ENCODE measurements at places on chromosomes 12 and 14. TPM values are rescaled to one million over a fixed set of nuclear protein-coding genes. Genes with fewer than 3 reads are reported as not detected.

DNA sequence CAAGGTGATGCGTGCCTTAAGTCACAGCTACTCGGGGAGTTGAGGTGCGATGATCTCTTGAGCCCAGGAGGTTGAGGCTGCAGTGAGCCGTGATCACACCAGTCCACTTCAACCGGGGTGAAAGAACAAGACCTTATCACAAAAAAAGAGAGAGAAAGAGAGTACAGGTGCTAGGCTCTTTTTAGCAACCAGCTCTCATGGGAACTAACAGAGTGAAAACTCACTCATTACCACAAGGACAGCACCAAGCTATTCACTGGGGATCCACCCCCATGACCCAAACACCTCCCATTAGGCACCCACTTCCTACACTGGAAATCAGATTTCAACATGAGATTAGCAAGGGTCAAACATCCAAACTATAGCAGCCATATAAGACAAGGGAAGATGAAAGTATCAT, 164.2 kb downstream of the NDUFA12 start:
- H3K4me1 ChIP-seq = no peaks in the 10 kb centered on the region
- no peak overlapping the region for H3K4me3 ChIP-seq
- H3K27ac ChIP-seq = no peak overlapping the region
- peaks cover 2% of the 10 kb centered on the region for H3K27me3 ChIP-seq
- DNase-seq = no peak

DNA sequence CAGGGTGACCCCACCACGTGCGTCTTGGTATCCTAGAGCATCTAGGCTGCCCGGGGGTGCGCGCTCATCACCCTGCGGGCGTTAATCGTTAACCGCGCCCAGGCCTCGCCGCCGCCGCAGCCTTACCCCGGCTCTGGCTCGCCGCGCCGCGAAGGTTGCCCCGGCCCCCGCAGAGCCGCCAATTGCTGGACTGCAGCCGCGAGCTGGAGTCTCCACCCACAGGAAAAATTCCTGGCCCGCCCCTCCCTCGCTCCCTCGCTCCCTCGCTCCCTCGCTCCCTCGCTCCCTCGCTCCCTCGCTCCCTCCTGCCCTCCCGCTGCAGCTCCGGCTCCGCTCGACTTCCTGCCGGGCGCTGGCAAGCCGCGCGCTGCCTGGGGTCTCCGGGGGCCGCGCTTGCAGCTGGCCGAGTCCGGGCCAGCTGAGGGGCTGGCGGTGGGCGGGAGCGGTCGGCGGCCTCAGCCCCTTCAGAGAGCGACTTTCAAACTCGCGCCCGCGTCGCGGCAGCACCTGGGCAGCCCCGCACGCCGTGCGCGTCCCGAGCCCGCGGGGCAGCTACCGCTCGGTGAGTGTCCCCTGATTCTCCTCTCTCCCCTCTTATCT, at the start of gene PLEKHG3:
PLEKHG3 (plus strand) TSS at position 282 of the 600 bp plus-strand sequence. CDS start 23,208 bp downstream, outside the sequence.
- H3K27me3 ChIP-seq = no peaks in the 10 kb centered on the region
- peak; percentile 53 for DNase-seq
- H3K4me3 ChIP-seq = peak within 1 kb of the TSS; percentile 77
- H3K36me3 ChIP-seq = no peaks in the 10 kb centered on the region

DNA sequence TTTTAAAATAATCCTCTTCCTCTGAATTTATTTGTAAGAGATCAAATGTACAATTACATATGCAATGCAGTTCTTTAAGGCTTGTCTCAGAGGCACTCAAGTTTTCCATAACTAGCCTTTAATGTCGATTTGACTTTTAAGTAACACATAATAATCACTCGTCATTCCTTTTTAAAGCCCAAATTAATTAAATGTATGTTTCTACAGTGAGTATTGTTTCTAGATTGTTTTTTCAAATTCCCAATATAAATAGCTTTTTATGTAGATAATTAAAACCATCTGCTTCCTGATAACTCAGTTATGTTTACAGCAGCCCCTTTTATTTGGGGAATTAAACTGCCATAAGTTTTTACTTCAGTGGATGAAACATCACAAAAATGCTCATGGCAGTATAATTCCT, 185.1 kb downstream of the ETNK1 start:
- no peak overlapping the region for H3K27ac ChIP-seq
- no peaks in the 10 kb centered on the region for H3K36me3 ChIP-seq
- no peaks in the 10 kb centered on the region for H3K4me1 ChIP-seq
- peaks cover 1% of the 10 kb centered on the region for H3K27me3 ChIP-seq
- H3K4me3 ChIP-seq = no peak overlapping the region
- DNase-seq = no peak

- peaks cover 10% of the 10 kb centered on the region for H3K36me3 ChIP-seq
- no peak overlapping the region for H3K27ac ChIP-seq
- DNase-seq = no peak
- H3K27me3 ChIP-seq = no peaks in the 10 kb centered on the region
Observed at GRCh38 chr12:124378926-124379325, 84.0 kb downstream of the RFLNA start.

DNA sequence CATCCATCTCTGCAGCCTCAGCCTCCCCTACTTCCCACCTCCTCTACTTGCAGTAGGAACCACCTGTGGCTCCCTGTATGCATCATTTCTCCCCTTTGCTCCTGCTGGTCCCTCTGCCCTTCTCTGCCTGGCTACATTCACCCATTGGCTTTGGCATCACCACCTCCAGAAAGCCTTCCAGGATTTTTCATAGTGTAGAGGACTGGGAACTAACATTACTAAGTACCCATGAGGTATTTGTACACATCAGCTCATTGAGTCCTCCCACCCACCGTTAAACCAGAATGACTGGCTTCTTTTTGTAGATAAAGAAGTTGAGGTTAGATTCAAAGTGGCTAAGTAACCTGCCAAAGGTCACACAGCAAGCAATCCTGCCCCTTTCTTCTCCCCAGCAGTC, 17.1 kb downstream of the SYNE3 start:
- peaks cover 9% of the 10 kb centered on the region for H3K36me3 ChIP-seq
- no peak for DNase-seq
- no peak overlapping the region for H3K4me3 ChIP-seq
- no peaks in the 10 kb centered on the region for H3K27me3 ChIP-seq

GRCh38 chr14:67449096-67449495, 37.1 kb upstream of the PLEK2 start:
- no peak overlapping the region for H3K4me3 ChIP-seq
- no peak for DNase-seq
- no peaks in the 10 kb centered on the region for H3K36me3 ChIP-seq
- H3K4me1 ChIP-seq = no peaks in the 10 kb centered on the region
- H3K27ac ChIP-seq = no peak overlapping the region

GRCh38 chr12:126107659-126108058, 1042.4 kb downstream of the AACS start:
- H3K4me1 ChIP-seq = no peaks in the 10 kb centered on the region
- H3K36me3 ChIP-seq = no peaks in the 10 kb centered on the region
- no peak for DNase-seq
- H3K27me3 ChIP-seq = no peaks in the 10 kb centered on the region

DNA sequence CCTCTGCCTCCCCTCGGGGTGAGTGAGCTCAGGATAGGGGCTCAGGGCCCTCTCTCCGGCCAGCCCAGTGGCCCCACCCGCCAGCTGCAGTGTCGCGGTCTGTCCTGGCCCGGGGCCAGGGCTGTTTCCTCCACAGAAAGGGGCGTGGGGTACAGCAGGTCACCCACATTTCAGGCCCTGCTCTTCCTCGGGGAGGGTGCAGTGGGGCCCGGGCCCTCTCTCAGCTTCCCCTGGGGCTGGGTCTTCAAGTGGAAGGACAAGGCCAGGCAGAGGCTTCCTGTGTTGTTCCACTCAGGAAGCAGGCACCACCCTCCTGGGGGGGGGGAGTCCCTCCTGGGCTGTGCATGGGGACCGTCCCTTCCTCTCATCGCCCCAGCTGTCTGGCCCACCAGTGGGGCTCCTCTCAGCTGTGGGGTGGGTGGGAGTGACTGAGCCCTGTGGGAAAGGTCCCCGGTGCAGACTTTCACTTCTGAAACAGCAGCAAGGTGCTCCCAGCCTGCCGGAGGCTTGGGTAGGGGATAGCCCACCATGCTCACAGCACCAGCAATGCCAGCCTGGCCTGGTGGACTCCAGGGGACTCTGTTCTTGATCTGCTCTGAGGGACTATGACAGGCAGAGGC, 3.7 kb downstream of the GPR132 start:
- peak overlapping the region; percentile 94 for H3K4me3 ChIP-seq
- peak overlapping the region; percentile 89 for H3K27ac ChIP-seq
- no peaks in the 10 kb centered on the region for H3K27me3 ChIP-seq
- H3K4me1 ChIP-seq = peaks cover 61% of the 10 kb centered on the region

- peak overlapping the region; percentile 94 for H3K27ac ChIP-seq
- H3K27me3 ChIP-seq = no peaks in the 10 kb centered on the region
- H3K4me3 ChIP-seq = peak overlapping the region; percentile 90
- H3K36me3 ChIP-seq = peaks cover 1% of the 10 kb centered on the region
- peak; percentile 57 for DNase-seq
Observed at GRCh38 chr12:45216230-45216982, 511 bp downstream of the ANO6 start.

GRCh38 chr12:113762155-113762881, 203.8 kb downstream of the RBM19 start:
- no peak overlapping the region for H3K4me3 ChIP-seq
- H3K27me3 ChIP-seq = peaks cover 21% of the 10 kb centered on the region
- no peak overlapping the region for H3K27ac ChIP-seq
- no peaks in the 10 kb centered on the region for H3K4me1 ChIP-seq
- no peak for DNase-seq
- no peaks in the 10 kb centered on the region for H3K36me3 ChIP-seq

- no peak for DNase-seq
- peak overlapping the region; percentile 99 for H3K27ac ChIP-seq
- no peak overlapping the region for H3K4me3 ChIP-seq
- H3K36me3 ChIP-seq = peaks cover 30% of the 10 kb centered on the region
Observed at GRCh38 chr12:47360093-47360480, 280.3 kb upstream of the AMIGO2 start.

GRCh38 chr12:52285851-52286530, 5.3 kb downstream of the KRT81 start:
- DNase-seq = no peak
- H3K4me1 ChIP-seq = no peaks in the 10 kb centered on the region
- no peak overlapping the region for H3K27ac ChIP-seq
- H3K4me3 ChIP-seq = no peak overlapping the region
- H3K27me3 ChIP-seq = no peaks in the 10 kb centered on the region

- no peaks in the 10 kb centered on the region for H3K27me3 ChIP-seq
- DNase-seq = peak; percentile 94
- H3K27ac ChIP-seq = peak overlapping the region; percentile 93
- H3K36me3 ChIP-seq = no peaks in the 10 kb centered on the region
- H3K4me1 ChIP-seq = peaks cover 79% of the 10 kb centered on the region
Observed at GRCh38 chr12:120228291-120229070, 27.6 kb upstream of the RPLP0 start.

DNA sequence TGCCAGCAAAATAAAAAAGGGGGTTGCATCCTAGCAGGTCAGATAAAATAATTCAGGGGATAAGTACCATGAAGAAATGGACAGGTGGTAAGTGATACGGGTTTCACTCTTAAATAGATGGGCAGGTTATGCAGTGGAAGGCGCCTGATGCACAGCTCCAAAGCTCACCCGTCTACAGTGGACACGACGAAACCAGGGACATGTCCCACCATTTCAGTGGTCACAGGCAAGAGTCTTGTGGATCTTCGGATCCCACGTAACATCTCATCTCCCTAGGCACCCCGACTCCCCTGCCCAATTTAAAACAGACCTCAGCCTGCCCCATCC, 60.5 kb downstream of the DDX51 start:
- peaks cover 20% of the 10 kb centered on the region for H3K36me3 ChIP-seq
- peak overlapping the region; percentile 84 for H3K27ac ChIP-seq
- DNase-seq = no peak
- H3K27me3 ChIP-seq = no peaks in the 10 kb centered on the region

GRCh38 chr12:53093777-53094393, 3.6 kb upstream of the IGFBP6 start:
- no peak for DNase-seq
- H3K4me3 ChIP-seq = no peak overlapping the region
- H3K27me3 ChIP-seq = peaks cover 9% of the 10 kb centered on the region
- no peak overlapping the region for H3K27ac ChIP-seq
- no peaks in the 10 kb centered on the region for H3K36me3 ChIP-seq

DNA sequence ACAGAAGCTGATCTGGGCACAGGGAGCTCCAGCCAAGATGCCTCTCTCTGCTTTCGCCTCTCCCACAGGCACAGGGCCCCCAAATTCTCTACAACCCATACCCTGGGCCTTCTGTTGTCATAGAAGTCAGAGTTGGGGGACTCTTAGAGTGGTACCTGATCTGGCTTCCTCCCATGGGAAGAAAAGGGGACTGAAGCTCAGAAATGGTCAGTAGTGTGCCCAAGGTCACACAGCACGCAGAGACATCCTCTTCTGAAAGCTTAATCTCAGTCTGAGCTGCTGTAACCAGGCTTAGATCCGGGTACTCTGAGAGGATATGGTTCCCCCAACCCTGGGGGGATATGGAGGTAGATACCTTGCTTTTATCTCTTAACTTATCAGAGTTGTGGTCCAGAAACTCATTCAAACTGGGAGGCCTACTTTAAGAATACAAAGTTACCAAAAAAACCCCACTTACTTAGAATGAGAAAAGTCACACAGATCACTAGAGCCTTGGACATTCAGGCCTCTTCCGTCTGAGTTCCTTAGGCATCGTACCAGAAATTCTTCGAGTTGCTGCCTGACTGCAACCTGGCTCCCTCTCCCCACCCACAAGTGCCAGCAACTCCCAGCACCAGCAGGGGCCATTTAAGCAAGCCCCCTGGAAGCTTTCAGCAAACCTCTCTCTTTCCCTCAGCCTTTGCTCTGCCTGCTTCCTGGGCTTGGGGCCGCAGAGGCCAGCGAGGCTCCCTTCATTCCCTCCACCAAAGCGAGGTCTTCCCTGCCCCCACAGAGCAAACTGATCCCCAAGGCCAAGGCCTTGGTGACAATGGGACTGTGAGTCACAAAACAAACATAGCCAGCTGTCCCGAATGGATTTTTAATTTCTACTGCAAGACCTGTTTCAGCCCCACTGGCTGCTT, 13.9 kb downstream of the KRT7 start:
- peaks cover 43% of the 10 kb centered on the region for H3K4me1 ChIP-seq
- no peak overlapping the region for H3K4me3 ChIP-seq
- H3K27ac ChIP-seq = peak overlapping the region; percentile 24
- peaks cover 12% of the 10 kb centered on the region for H3K27me3 ChIP-seq
- DNase-seq = no peak
- no peaks in the 10 kb centered on the region for H3K36me3 ChIP-seq

BCL11B gene
- 49.1 TPM for total RNA-seq

FAM181A gene
- not detected for total RNA-seq

RASAL1 gene
- 4.9 TPM for total RNA-seq

RAD9B gene
- 1.1 TPM for total RNA-seq

FAIM2 gene
- 2.1 TPM for total RNA-seq

TRIAP1 gene
- 32.2 TPM for total RNA-seq

Data from activated CD4-positive, alpha-beta memory T cell treated with anti-CD3 and anti-CD28 coated beads for 36 hours (primary cell).